ENCODE measurements at places on chromosomes 2 and 18.

GRCh38 chr2:85264471-85264870 lies 63.3 kb downstream of the TGOLN2 start:
- DNase-seq = no peak

DNA sequence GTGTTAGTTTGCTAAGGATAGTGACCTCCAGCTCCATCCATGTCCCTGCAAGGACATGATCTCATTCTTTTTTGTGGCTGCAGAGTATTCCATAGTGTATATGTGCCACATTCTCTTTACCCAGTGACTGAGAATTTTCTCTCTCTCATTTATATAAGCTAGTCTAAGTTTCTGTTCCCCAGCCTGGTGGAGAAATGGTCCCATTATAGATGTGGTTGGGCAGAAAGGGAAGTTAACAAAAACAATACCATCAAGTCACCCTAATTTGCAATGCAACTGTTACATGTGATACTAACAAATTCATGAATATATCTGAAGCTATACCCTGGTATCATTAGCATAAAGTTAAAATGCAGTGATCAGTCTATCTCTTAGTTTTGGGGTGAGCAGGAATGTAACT lies 54.0 kb downstream of the DNER start:
- DNase-seq = no peak

DNA sequence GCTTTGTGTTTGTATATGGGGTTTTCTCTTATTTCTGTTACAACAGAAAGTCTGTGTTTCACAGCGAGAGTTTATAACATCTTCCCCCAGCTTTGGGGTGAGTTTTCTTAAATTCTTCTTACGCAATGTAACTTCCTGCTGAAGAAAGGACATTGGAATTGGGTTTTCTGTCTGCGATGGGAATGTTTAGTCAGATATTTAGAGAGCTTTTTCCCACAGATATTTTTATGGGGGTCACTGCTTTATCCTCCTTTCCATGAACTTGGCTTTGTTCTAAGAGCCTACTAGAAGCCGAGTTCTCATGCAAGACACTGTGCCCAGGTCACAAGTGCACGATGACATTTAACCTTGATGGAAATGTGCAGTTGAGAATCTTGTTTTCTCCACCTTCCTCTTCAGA lies 22.1 kb downstream of the B3GNT2 start:
- no peak for DNase-seq

- no peak for DNase-seq
These were observed 79.8 kb downstream of the RHOB start for GRCh38 chr2:20526708-20527107.

DNA sequence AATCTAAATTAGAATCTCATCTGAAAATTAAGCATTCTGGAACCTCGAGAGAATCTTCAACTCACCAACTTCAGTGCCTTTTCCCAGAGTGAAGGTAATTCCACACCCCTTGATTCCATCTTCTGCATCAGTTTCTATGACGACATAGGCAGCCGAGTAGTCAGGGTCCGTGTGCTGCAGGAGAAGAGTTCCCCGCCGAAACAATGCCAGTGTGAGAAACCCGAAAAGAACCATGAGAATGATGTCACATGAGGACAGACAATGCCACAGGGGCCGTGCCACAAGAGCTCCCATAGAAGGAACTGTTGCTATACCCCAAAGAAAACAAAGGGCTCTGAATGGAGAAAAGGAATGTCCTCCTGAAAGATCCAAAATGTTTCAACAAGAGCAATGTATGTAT lies 6.0 kb downstream of the ENOSF1 start:
- DNase-seq = no peak
